H9 (cell line): ENCODE measurements at places on chromosomes 3 and 15.
A peak's percentile ranks its signal among the peaks of the same experiment; 100 is the strongest.

- no peak for DNase-seq
Observed at GRCh38 chr15:41790756-41791546, 16.7 kb downstream of the MAPKBP1 start.

- DNase-seq: no peak
Observed at GRCh38 chr15:57500979-57501576, 90.6 kb upstream of the MYZAP start.

GRCh38 chr3:99049164-99049563 lies 147.7 kb upstream of the DCBLD2 start:
- DNase-seq: no peak

DNA sequence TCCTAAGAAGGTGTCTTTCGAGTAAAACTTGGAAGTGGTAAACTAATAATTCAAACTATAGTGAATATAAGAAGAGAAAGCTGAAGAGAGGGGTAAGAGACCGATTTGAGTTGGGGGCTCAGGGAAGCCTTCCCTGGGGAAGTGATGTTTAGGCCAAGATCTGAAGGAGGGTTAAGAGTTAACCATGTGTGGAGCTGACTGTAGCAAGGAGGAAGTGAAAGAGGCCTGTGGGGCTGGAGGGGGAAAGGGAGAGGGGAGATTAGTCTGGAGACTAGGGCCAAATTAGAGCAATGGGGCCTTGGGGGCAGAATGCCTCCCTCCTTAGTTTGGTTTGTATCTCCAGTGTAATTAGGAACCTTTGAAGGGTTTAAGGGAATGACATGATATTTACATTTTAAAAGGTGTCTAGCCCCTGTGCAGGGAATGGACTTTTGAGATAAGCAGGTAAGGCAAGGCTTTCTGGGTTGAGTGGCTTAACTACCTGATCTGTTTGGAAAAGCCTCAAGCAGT lies 2.2 kb downstream of the ZNF592 start:
- no peak for DNase-seq

DNA sequence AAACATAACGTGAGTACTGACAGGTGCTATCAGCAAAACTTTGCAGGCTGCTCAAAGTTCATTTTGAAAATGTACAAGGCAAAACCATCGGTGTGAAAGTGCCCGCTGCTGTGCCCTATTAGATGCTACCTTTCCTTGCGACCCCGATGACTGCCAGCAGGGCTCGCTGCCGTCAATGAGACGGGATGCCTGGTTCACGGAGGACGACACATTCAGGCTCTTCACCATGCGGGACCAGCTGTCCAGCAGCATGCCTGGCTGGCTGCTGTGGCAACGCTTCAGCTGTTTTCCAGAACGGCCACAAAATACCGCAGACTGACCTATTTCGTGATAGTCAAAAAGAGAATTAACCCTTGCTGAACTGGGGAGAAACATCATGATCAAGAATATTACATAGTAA lies 92.7 kb upstream of the OCA2 start:
- DNase-seq: peak; percentile 49

DNA sequence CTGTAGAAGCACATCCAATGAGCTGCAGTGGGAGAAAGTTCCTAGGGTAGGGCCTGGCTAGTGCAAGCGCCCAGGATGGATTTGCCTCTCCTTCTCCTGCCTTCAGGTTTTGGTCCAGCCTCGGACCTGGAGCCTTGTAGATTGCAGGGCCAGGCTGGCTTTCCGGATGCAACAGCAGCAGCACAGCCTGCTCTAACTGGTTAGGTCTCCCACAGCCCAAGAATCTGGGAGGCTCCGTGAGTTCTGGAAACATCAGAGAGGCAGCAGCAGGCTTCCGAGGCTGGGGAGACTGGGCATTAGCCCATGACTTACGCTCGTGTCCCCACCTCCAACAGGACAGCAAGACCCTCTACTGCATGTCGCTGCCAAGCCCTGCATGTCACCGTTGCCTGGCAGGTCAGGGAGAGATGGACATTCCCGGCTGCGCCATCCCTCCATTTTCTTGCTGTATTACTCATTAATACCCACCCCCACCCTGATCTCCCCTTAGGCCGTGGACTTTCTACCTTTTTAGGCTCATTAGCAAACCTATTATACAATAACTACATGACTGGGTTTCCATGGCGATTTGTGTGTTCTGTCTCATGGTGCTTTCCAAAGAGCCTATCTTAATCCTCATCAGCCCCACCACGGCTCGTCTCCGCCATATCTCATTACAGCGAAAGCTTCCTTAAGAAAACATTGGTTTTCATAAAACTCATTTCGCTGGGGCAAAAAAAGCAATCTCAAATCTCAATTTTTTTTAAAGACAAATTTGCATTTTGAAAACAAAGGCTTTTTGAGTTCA lies 40.9 kb upstream of the RGMA start:
- no peak for DNase-seq

DNA sequence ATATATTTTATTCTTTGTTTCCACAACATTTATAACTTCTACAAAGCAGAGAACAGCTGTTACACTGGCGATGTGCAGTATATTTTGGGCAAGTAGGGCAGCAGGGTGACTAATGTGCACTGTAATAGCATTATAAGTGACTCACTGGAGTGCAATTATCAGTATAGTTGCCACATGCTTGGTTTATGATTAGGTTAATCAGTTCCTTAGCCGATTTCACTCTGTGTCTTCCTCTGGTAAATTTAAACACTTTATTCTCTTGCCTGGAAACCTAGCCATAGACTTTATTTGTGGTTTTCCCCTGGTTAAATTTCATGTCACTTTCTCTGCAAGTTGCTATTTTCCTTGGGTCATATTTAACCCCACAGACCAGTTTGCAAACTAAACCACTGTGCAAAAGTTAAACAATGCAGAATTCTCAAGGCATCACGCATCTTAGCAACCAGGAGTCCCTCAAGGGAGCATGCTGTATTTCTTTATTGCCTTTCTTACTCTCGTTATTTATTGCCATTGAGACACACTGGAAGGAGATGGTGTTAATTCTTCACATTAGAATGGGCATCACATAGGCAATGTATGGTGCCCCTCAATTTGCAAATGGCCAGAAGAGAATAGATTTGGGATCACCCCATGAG lies 690.2 kb upstream of the DPPA4 start:
- DNase-seq: no peak

GRCh38 chr15:64911311-64912186 lies at the start of gene ANKDD1A:
Gene ANKDD1A, plus strand, starts transcription at chr15:64911902. Its CDS starts 29 bp downstream, at chr15:64911931.
- DNase-seq: peak; percentile 88

GRCh38 chr3:112019716-112020115 lies 14.8 kb upstream of the TMPRSS7 start:
- DNase-seq: no peak
